Common myeloid progenitor, CD34-positive (primary cell): ENCODE measurements at places on chromosomes 5 and 9.

- DNase-seq = no peak
Measured at GRCh38 chr9:21788752-21789151, 13.7 kb upstream of the MTAP start.

DNA sequence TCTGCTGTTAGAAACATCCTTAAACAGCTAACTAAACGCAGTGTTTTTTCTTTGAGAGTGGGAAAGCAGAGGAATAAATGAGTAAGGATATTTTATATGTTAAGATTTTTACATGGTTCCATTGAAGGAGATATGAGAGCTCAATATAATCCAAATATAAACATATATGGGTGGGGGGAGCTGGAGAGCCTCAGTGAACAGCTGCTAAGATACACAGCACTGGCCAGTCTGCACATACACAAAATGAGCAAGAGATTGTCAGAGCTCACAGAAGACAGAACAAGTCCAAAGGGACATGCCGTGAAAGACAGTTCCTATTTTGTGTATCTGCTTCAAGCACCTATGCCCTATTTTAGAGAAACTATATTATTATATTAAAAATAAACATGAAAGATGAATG is 46.9 kb downstream of the CLINT1 start:
- no peak for DNase-seq

- DNase-seq = no peak
Measured at GRCh38 chr5:151738125-151738848, 20.1 kb downstream of the ATOX1 start.

DNA sequence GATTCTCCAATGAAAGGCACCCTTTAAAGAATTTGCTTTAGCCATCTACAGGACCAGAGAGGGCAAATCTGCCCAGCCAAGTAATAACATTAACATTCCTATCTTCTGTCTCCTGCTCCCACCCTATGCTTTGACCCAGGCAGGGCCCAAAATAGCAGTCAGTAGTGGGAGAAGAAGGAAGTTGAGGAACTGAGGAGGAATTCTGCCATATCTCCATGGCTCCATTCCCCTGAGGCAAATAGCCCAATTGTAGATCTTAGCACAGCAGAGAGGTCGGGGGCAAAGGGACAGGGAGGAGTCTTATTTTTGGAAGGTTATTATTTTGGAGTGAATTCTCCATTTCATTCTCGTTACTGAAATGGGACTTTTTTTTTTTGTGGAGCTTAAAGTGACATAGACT is 111.1 kb upstream of the IFNK start:
- no peak for DNase-seq

DNA sequence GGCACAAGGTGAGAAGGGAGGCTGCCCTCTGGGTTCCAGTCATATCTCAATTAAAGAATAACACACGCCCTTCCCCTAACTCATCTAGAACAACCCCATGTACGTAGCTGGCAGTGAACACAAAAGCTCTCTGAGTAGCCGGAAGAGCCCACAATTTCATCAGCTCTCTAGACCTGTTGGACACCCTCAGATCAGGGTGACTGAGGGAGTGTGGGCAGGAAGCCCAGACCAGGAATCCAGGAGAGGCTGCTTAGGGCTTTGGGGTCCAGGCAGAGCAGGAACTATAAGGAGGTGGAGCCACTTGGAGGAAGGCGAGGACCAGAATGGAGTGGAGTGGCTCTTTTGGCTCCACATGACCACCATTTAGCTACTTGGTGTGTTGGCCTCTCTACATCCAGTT is 237.4 kb downstream of the NR3C1 start:
- no peak for DNase-seq

- no peak for DNase-seq
Measured at GRCh38 chr5:151661968-151662732, 24.6 kb downstream of the SPARC start.

DNA sequence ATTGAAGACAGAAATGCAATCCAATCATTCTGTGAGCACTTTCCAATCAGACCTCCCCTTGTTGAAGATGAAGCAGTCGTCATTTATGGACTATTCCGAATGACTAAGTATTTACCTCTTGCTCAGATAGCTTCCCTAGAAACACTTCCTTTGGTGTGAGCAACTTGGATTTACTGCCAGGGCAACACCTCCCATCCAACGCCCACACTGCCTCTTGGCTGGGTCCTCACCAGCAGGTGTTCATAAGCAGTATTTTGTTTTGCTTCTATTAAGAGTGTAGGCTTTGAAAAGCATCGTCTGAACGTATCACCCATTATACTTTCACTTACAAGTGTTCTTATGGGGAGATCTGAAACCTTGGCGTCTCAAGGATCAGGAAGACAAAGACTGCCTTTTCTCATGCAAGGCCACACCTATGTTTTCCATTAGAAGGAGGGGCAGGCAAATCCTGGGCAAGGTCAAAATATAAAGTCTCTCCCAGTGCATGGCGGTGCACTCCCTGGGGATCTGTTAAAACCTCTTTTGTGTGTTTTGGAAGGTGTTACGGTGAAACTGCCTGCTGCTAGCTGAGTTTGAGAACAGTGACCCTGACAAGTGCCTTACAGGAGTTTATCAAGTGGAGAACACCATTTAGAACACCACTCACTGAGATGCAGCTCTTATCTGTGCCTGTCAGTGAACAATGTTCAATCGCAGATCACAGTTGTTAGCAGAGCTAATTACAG is 10.6 kb upstream of the MARCHF3 start:
- DNase-seq = no peak

- no peak for DNase-seq
Measured at GRCh38 chr5:135382106-135382790, 16.8 kb downstream of the MACROH2A1 start.

GRCh38 chr5:67361932-67362729 is 165.5 kb upstream of the CD180 start:
- no peak for DNase-seq

DNA sequence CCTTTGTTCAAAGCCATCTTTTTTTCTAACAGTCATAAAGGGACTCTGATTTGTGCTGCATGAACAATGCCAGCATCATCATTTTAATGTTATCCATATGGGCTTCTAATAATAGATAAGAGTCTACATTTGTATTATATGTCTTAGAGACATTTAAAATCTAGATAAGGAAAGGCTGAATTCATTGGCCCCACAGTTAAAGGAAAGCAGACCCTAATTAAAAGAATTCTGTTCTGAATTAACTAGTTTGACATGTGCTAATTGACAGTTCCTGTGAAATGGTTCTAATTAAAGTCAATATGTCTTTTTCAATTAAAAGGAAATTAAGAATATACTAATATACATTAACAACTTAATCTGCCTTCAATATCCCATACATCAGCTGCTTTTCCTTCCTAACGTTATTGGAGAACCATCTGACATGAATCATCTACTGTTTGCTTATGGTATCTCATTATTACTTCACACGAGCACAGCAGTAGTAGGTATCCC is 104.7 kb downstream of the NR2F1-AS1 start:
- no peak for DNase-seq

GRCh38 chr9:32399110-32399815 is 14.8 kb downstream of the ACO1 start:
- DNase-seq = no peak

DNA sequence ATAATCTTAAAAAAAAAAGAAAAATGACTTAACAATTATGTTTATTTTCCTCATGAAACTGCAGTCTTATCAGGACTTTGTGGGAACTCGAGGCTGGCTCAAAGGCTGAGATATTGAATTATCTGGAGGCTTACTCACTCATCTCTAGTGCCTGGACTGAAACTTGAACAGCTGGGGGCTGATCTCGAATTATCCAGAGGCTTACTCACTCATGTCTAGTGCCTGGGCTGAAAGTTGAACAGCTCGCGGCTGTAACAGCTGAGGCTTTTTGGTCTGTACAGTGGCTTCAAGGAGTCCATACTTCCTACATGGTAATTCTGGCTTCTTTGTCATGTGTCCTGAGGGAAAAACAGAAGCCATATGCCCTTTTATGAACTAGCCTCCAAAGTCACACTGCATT is 371.9 kb downstream of the CETN3 start:
- no peak for DNase-seq

DNA sequence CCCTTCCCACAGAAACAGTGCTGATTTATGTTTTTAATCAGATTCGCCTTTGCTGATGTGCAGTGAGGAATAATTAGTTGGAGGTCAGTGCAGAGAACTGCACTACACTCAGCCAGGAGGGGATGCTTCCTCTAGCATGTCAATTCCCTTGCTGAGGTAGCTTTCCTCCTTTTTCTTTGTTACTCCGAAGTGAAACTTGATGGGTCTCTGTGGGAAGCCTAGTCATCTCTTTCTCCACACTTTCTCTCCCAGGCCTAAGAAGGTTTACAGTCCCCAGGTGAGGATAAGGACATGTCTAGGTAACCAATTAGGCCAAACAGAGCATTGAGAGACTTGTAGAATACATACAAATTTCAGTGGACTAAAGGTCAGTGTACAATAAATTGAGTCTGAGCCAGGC is 461.8 kb downstream of the KIF4B start:
- DNase-seq = no peak

DNA sequence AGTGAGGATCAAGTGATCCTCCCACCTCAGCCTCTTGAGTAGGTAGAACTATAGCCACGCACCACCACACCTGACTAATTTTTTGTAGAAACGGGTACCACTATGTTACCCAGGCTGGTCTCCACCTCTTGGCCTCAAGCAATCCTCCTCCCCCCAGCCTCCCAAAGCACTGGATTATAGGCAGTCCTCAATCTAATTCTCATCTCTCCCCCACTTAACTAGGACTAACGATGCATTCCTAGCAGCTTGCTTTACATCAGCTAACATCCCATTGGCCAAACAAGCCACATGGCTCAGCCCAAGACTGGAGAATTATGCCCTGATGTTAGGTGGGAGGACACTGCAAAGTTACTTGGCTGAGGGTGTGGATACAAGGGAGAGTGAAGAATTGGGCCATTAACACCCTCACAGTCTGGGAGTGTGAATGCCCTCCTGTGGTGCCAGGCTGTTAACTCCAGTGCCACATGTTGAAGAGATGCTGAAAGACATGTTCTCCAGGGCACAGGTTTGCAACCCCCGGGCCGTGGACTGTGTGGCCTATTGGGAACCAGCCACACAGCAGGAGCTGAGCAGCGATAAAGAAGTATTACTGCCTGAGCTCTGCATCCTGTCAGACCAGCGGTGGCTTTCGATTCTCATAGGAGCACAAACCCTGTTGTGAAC is 5.3 kb upstream of the ZNF367 start:
- no peak for DNase-seq

DNA sequence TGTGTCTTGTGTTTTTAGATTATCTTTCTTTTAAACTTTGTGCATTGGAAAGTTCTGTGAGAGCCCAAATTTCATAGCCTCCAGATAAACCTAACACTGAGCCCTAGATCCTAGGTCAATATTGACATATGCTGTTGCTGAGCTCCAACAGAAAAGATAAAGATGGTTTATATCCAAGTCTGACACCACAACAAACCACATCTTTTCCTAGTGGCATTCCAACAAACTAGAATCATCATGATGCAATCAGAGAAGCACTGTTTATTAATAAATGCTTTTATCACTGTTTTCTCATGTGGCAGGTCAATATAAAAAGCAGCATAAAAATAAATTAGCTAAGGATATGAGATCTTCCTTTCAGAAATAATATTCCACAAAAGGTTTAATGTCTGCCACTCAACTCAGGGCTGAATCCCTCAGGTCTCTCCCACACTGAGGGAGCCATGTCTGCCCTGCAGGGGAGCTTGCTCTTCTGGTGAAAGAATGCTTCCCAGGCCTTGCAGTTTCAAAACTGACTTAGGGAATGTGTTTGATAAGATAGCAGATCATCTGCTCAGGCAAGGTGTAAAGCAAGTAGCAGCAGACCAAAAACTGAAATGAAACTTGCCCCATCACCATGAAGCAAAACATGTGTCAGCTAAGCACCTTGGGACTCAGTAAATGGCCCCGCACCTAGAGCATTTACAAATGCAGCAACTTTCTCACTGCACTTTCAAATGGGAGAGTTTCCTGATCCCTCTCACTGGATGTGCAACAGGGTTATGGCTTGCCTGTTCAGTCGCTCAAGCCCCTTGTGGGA is 493.0 kb downstream of the AGTPBP1 start:
- no peak for DNase-seq

- no peak for DNase-seq
Measured at GRCh38 chr5:111348661-111349329, 124.6 kb downstream of the CAMK4 start.

DNA sequence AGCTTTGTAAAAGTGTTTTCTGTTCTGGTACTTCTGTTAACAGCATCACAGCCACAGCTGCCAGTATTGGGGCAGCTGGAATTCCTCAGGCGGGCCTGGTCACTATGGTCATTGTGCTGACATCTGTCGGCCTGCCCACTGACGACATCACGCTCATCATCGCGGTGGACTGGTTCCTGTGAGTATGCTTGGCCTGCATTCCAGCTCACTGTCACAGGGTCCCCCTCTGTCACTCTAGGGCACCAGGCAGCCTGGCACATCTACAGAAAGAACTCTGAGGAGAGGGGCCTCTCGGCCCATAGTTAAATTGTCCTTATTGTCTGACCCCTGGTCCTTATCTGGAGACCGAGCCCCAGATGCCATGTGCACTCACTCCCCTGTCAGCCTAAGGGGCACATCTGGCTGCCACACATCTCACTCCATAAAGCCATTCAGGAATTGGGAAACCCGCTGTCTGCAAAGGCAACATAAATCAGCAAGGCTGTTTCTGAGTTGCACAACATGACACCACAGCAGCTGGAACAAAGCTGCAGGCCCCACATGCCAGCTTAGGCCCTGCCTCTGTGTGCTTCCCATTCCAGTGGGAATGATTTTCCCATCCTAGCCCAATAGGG is 77.5 kb downstream of the SLC1A3 start:
- DNase-seq = no peak

GRCh38 chr9:126448136-126448535 is 121.5 kb downstream of the MVB12B start:
- no peak for DNase-seq

- DNase-seq = no peak
Measured at GRCh38 chr5:66645039-66645438, 48.8 kb downstream of the MAST4 start.

DNA sequence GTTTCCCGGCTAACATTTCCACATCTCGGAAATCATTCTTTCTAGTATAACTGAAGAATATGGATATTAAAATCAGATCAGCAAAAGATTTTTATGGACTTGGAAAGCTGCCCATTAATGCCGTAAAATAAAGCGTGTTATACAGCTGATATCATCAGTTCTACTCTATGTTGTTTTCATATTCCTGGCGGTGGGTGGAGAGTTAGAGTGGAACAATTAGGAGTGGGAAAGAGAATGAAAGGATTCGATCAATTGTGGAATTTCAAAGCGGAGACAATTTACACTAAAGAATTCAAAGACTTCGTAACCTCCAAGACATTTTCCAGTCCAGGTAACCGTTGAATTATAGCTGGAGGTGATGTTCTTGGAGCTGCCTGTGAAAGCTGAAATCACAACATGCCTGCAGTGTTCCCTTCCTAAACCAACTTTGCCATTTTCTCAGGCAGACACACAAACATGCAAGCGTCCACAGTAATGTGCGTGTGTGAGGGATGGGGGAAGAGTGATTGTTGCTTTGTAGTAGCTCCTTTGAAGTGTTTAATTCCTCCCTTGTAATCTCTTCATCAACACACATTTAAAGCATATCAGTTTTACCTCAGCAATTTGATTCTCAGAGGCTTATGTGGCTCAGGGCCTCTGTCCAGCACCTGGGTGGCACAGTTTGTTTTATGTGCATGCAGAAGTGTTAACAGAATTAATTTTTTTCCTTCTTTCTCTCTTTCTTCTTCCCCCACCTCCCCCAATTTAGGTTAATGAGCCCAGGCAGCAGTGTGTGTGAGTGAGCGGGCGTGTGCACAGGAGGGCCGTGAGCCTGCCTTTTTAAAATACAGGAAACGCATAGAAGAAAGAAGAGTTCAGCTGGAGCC is 544.1 kb downstream of the RAB3C start:
- DNase-seq = no peak
